NCI-H1048 (cell line): ENCODE measurements at places on chromosomes 16 and 17.

- no peak for DNase-seq
Observed at GRCh38 chr17:65088621-65089360, 32.3 kb upstream of the GNA13 start.

- no peak for DNase-seq
Observed at GRCh38 chr17:17782523-17783115, 54.2 kb downstream of the SREBF1 start.

GRCh38 chr17:74282587-74283370 is 8.7 kb downstream of the DNAI2 start:
- DNase-seq, result no peak

- no peak for DNase-seq
Observed at GRCh38 chr16:12611006-12611477, 192.6 kb downstream of the CPPED1 start.

DNA sequence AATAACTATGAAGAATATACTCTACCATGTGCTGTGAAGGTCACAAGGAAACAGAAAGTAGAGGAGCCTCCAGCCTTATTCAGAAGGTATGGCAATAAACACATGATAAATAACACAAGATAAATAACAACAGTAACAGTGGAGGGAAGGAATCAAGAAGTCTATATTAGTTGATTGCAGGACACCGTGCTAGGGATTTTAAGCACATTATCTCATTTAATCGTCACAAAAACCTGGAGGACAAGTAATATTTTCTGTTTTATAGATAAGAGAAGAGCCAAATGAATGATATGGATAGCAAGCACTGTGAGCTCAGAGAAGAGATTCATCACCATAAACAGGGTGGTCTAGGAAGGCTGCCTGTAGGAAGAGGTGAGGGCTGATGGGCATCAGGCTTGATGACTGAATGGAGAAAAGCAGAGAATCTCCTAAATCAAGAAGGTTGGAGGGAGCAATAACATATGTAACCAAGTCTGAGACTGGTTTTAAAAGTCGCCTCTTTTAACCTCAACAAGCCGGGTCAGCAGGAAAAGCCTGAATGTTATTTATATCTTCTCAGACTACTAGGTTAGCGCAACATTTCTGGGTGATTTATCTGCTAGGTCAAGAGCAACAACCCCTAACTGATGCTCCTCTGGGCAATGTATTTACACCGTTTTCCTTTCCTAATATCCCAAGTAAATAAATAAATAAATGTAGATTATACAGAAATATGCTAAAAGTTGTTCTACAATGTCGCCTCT is 8.3 kb downstream of the TOM1L2 start:
- DNase-seq, result no peak

DNA sequence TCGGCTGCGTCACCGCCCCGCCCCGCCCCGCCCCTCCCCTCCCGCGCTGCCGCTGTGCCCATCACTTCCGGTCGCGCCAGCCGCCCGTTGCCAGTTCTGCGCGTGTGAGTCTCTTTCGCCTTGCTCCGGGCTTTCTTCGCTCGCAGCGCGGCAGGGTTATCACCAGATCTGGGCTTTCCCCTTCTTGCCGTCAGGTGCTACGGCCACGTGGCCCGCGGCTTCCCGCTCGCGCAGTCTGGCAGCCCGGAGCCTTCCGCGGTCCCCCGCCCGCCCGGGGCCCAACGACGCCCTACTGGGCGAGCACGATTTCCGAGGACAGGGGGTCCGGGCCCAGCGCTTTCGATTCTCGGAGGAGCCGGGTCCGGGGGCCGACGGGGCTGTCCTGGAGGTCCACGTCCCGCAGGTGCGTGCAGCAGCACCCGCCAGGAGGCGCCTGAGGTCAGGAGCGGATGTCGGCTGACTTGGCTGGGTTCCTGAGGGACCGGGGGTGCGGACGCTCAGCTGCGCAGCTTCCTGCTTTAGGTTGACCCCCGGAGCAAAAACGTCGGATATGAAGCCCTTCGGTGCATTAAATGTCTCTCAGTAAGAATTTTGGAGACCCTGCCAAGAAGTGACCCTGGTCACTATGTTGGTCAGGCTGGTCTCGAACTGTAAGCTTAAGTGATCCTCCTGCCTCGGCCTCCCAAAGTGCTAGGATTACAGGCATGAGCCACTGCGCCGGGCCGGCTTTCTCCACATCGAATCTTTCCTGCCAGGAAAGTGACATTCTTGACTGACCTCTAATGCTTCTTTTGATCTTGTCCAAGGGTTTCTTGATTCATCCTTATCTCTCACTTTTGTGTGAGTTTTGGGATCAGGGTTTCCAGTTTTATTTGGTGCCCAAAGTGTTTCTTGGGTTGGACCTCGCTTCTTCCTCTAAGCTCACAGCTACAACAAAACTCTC is at the start of gene METTL23:
Gene METTL23 (plus strand): TSS at position 64 of the 943 bp plus-strand sequence. CDS start 2,872 bp downstream, outside the sequence.
- no peak for DNase-seq

DNA sequence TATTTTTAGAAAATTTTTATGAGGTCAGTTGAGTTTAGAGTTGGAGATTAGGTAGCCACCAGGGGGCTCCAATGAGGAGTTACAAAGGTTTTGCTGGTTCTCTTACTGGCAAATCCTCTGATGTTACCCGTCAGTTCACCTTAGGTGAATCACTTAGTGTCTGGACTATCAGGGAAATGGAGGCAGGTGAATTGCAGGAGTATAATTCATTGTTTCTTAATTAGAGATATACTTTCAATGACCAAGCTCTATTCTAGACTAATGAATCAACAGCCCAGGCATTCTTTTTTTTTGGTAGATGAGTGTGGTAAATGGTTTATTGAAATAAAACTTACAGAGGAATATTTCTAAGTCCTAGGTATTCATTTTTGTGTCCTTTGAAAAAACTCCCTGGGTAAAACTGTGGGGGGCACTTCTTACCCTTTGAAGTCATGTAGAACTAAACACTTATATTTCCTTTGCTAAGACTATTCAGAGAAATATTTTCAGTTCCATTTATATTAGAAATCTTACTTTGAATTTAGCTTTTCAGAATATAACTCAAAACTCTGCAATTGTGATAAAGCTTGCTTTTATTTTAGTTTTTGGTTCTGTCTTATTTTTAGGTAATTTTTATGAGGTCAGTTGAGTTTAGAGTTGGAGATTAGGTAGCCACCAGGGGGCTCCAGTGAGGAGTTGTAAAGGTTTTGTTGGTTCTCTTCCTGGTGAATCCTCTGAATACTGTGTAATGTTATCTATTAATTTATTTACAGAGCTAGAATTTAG is 17.7 kb downstream of the PSMD11 start:
- DNase-seq, result peak; percentile 24

- DNase-seq, result no peak
Observed at GRCh38 chr17:32520737-32521404, 34.1 kb downstream of the CDK5R1 start.

GRCh38 chr17:77208856-77209255 is 68.1 kb downstream of the SEC14L1 start:
- DNase-seq, result no peak

- DNase-seq, result no peak
Observed at GRCh38 chr16:30934827-30935557, 11.6 kb downstream of the FBXL19 start.

- no peak for DNase-seq
Observed at GRCh38 chr17:42421507-42422338, 1.3 kb downstream of the CAVIN1 start.

DNA sequence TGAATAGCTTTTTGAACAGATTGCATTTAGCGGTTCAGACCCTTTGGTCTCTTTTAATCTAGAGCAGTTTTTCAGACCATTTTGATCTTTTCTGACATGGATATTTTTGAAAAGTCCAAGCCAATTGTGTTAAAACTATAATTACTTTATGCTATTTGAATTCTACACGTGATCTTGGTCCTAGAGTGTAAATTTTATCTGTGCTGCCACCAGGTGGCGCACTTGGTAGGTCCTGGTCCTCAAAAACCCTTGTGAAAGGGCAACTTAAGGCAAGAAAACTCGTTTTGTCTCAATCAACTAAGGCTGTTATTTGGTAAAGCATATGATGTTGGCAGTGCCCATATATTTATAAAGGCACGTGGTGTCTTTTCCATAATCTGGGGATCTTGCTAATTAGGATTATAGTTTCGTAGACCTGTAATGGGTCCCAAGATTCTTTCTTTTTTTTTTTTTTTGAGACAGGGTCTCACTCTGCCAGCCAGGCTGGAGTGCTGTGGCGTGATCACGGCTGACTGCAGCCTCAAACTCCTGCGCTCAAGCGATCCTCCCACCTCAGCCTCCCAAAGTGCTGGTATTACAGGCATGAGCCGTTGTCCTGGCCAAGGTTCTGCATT is 43.9 kb upstream of the TEX2 start:
- DNase-seq, result no peak

DNA sequence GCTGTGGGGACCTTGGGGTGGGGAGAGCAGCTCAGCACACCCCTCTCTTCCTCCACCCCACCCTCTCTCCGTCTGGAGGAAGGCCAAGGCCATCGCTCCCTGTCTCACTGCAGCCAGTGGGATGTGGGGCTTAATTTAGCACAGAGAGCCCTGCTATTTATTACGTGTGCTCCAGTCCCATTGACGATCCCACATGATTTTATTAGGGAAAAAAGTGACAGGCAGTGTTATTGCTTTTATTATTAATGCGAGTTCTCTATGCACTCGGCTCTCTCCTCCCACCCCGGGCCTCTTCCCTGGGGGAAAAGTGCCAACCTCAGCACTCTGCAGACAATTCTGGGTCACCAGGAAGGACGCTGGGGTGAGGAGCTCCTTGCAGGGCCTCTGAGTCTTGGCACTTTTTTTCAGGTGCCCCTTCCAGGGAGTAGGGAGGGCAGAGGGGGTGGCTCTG is 57.3 kb downstream of the MGAT5B start:
- DNase-seq, result no peak

DNA sequence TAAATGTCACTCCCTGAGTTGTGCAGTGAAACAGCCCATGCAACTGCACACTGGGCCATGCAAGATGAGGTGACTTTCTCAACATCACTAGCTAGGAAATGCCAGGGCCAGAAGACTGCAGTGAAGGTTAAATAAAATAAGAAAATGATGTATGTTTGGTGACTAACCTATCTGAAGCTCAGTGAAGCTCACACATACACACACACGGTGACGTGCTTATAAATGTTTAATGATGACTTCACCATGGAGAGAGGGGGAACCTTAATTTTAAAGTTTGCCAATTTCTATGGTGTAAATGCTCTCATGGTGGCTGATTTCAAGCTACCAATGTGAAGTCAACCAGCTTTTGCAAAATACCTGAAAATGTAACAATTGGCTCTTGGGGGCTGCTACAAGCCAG is 166.4 kb downstream of the MAF start:
- no peak for DNase-seq

- DNase-seq, result no peak
Observed at GRCh38 chr16:61887903-61888302, 148.3 kb downstream of the CDH8 start.

DNA sequence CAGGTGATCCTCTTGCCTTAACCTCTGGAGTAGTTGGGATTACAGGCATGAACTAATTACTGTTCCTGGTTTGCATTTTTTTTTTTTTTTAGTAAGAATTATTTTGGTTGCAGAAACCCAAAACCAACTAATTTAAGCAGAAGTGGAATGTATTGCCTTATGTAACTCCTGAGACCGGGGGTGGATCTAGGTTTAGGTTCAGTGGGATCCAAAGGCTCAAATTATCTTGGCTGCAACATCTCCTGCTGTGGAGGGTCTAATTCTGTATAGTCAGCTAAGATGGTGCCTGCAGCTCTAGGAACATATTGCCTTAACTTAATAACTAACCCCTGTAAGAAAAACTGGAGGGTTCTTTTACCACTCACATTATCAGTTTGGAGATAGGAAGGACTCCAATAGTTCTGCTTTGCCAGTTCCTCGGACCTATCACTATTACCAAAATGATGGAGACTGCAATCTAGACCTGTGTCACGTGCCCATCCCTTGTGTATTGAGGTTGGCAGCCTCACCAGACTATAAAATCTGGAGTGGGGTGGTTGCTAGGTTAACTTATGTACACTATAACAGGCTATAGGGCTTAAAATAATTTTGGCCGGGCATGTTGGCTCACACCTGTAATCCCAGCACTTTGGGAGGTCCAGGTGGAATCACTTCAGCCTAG is 8.5 kb downstream of the SNTB2 start:
- no peak for DNase-seq

GRCh38 chr16:3641801-3642396 is 12.6 kb upstream of the DNASE1 start:
- DNase-seq, result no peak

DNA sequence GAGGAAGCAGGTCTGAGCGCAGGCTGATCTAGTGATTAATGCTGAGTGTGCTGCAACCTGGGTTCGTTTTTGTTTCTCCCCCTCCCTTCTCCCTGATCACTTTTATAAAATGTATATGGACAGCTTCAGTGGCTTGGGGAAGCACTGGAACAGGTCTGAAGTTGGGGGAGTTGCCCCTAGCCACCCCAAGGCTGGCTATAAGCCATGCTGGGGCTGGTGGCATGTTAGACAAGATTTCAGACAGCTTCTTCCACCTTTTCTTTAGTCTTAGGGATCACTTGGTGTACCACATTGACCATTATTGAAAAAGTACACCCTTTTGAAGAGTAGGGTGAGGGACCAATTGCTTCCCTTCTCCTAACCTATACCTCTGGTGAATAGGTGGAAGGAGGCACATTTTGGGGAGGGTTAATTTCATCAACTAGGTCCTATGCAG is 3.8 kb upstream of the VAC14 start:
- no peak for DNase-seq

DNA sequence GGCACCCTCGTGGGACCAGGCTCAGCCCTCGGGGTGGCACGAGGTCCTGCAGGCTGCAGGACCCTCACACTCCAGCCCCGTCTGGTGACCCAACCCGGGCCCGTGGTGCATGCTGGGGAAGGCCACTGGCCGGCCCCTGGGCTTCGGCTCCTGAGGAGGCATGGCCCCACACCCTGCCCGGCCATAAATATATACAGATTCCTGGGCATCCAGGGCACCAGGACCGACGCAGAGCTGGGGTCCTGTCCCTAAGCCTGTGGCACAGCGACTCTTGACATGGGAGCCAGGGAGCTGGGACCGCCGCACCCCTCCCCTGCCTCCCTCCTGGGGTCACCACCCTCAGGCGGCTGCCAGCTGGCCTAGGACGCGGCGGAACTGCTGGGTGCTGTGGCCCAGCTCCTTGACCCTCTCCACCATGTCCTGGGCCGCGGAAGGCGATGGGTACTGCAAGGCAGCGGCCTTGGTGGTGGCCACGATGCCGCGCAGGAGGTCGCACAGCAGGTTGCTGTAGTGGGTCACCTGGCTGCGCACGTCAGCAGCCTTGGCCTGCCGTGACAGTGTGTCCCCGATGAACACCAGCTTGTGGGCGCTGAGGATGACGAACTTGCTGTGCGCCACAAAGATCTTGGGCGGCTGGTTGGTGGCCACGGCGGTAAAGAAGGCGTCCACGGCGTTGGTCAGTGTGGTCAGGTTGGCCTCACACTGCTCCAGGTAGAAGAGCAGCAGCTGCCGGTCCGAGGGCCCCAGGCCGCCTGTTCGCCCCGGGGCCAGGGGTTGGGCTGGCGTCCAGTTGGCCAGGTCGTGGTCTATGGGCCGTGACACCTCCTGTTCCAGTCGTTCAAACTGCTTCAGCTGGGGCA is 10.6 kb downstream of the CTRB1 start:
- no peak for DNase-seq

GRCh38 chr17:1592751-1593629 is 30.4 kb upstream of the PITPNA start:
- no peak for DNase-seq

DNA sequence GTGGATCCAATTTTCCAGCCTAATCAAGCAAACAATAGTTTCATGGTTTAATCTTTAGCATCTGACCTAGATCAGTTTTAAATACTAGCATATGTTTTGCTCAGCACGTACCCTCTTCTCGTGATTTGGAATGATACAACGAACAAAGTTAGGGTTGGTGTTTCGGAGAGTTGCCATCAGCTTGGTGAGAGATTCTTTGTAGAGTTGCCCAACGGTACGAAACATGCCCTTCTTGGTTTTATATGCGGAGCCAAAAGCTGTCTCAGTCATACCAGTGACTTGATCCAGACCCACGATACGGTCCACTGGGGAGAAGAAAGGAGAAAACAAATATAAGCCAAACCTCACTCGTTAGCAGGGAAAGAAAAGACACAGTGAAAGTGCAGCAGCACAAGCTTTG is 85.3 kb downstream of the NDEL1 start:
- no peak for DNase-seq
